ENCODE measurements at places on chromosomes 3 and 15. TPM values are rescaled to one million over a fixed set of nuclear protein-coding genes. Genes with fewer than 3 reads are reported as not detected.

DNA sequence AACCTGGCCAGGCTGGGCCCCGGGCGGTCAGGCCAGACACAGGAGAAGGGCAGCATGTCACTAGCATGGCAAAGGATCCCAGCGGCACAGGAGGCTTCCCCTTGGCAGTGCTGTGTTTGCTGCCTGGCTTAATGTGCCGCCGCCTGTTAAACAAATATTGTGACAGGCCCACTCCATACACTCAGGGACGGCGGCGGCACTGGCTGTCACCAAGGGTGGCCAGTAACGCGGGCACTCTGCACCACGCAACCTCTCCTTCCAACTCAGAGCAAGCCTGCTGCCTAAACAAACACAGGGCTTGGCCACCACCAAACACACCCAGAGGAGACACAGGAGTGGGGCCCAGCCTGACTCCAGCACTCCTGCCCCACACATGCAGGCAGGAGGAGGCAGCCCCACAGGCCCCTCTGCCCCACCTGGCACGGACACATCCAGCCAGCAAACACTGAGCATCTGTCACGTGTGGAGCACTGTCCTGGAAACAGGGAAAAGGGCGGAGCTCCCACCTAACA is 48.0 kb downstream of the TPRA1 start:
- DNase-seq: no peak

GRCh38 chr3:117798221-117798620 is 1088.6 kb downstream of the TUSC7 start:
- DNase-seq: no peak

DNA sequence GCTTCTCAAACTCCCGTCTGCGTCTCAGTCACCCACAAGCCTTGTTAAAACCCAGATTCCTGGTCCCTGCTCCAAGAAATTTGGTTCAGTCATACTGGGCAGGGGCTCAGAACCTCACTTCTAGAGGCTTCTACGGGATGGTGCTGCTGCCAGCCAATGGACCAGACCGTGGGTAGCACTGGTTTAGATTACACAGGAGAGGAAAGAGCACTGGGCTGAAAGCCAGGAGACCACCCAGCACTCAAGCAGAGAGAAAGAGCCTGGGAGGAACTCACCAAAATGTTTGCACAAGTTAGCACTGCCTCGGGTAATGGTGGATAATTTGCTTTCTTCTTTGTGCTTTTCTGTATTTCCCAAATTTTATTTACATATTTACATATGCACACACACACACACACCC is 46.9 kb upstream of the MUC13 start:
- no peak for DNase-seq

MYRIP gene
- 5.5 TPM for polyA plus RNA-seq

DNA sequence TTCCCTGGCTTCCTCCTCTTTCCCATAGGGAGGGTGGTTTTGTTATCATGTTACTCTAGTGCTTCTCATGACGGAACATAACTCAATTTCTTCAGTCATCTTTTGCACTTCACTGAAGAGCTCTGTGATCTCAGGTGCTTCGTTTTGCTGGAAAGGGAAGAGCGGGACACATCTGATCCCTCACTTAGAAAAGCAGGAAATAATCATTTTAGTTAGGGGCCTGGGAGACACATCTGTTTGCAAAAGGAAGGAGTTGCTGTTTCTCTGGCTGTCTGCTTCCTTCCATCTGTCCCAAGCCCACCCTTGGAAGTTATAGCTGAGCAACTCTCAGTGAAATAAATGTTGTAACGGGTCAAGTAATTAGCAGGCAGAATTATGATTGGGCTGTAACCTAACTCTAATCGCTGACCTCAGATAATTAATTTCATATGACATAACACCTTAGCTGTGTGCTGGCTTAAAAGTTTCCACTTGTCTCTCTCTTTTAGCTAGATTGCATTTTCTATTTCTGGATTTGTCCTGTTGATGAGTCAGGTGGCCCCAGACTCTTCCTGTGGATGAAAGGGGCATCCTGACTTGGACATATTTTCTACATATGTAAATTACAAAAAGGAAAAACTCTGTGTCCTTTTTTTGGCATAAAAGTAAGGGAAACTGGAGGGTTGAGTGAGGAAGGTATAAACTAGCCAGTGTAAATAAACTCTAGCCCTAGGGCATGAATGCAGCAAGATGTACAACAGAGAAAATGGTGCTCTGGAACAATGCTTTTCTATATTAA is 11.0 kb upstream of the FILIP1L start:
- DNase-seq: no peak

DNA sequence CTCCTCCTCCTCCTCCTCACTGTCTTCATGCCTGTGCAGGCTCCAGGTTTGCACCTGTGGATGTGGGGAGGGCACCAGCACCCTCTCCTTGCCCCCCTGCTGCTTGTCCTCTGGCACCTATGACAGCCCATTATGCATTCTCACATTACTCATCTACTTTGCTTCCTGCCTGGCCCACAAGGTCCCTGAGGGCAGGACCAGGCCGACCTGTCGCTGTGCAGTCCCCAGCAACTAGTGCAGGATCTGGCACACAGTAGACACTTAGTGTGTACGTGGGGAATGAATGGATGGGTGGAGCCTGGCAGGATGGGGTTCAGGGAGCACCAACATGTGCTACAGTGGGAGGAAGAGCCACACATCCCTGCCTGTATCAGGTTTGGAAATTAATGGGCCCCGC is 58.3 kb upstream of the TMEM115 start:
- no peak for DNase-seq

DNA sequence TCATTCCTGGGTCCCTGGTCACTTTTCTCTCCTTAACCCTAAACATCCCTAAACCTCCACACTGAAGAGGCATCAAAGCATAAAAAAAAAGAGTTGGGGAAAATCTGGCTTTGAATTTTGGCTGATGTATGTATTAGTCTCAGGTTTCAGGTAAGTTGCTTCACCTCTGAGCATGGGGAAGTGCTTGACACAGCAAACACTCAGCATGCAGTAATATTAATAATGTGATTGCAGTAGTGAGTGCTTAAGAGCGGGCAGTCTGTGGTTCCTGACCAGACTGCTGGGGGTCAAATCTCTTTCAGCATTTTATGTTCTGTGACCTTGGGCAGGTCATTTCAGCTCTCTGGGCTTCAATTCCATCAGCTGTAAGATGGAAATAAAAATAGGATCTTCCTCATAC is 467.9 kb downstream of the SOX2 start:
- no peak for DNase-seq

GATA2 gene
- 8.1 TPM for polyA plus RNA-seq

TASOR gene
- polyA plus RNA-seq: 27.3 TPM

DNA sequence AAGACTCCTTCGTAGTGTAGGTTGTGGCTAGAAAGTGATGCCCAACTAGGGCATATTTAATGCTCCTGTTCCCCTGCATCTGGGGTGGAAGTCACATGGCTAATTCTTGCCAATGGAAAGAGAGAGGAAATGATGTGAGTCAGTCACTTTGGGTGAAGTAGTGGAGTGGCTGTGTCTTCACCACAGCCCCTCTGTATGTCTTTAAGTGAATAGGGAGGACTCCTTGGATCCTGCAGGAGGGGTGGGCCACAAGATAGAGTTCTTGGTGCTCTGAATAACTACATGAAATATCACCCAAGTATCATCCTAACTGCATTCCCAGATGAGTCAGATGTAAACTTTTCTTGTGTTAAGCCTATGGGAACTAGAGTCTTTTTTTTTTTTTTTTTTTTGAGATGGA is 17.8 kb upstream of the MB21D2 start:
- no peak for DNase-seq
